ENCODE measurements at places on chromosomes 4 and X. TPM values are rescaled to one million over a fixed set of nuclear protein-coding genes. Genes with fewer than 3 reads are reported as not detected.
A peak's percentile ranks its signal among the peaks of the same experiment; 100 is the strongest.

DNA sequence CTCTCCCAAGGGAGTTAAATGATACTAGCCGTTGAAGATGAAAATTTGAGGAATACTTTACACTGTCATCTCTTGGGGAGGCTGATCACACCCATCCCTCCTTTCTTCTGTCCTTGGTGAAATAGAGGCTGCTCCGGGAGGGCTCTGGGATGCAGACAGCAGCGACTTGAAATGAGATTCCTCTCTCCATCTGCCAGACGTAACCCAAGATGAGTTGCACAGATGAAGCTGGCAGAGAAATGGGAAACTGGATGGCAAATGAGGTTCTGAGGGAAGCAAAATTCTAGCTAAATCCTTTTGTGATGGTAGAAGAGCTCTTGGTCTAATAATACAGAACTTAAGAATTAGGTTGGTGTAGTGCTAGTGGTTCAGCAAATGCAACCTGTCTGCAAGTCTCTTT, 201.4 kb downstream of the AASDH start:
- peaks cover 13% of the 10 kb centered on the region for H3K36me3 ChIP-seq
- H3K4me1 ChIP-seq = peaks cover 24% of the 10 kb centered on the region
- DNase-seq = no peak
- no peak overlapping the region for H3K4me3 ChIP-seq
- H3K27ac ChIP-seq = no peak overlapping the region
- no peaks in the 10 kb centered on the region for H3K27me3 ChIP-seq

- H3K4me3 ChIP-seq = no peak overlapping the region
- H3K36me3 ChIP-seq = no peaks in the 10 kb centered on the region
Observed at GRCh38 chrX:10945498-10945897, 165.6 kb upstream of the HCCS start.

GRCh38 chr4:81038636-81039350, 8.3 kb downstream of the BMP3 start:
- peaks cover 27% of the 10 kb centered on the region for H3K4me1 ChIP-seq
- H3K27me3 ChIP-seq = peaks cover 6% of the 10 kb centered on the region
- H3K36me3 ChIP-seq = no peaks in the 10 kb centered on the region
- no peak for DNase-seq
- H3K27ac ChIP-seq = no peak overlapping the region
- no peak overlapping the region for H3K4me3 ChIP-seq

DNA sequence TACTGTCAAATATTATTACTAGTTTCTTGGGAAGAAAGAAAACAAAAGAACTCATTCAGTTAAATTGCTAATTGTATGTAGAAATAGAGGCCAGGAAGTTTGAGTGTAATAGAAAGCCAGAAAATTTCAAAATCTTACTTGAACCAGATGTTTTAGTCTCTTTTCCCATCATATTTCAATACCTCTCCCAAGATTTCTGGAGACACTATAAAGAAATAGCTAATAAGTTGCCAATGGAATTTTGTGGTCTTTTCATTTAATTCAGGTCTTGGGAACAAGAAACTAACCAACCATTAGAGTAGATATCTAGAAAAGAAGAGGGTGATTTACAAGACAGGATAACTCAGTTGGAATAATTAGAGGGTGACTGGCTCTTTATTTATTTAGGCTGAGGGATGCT, 112.2 kb downstream of the AGTR2 start:
- no peaks in the 10 kb centered on the region for H3K27me3 ChIP-seq
- H3K4me1 ChIP-seq = peaks cover 13% of the 10 kb centered on the region
- no peaks in the 10 kb centered on the region for H3K36me3 ChIP-seq
- DNase-seq = no peak

DNA sequence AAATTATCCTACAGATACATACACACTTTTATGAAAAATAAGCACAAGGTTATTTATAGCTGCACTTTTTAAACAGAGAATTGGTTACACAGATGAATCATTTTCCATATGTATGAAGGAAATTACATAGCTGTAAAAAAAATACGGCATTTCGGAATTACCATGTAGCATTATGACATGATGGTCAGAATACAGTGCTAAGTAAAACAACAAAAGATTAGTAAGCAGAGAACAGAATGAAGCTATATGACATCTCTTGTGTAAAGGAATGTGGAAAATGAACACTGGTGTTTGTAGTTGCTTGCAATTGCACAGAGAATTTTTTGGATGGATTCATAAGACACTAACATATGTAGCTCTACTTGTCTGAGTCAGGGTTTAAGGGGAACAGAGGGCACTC, 1222.0 kb upstream of the PRKX start:
- H3K27ac ChIP-seq = no peak overlapping the region
- no peaks in the 10 kb centered on the region for H3K4me1 ChIP-seq
- H3K36me3 ChIP-seq = no peaks in the 10 kb centered on the region
- no peak for DNase-seq
- H3K27me3 ChIP-seq = no peaks in the 10 kb centered on the region

DNA sequence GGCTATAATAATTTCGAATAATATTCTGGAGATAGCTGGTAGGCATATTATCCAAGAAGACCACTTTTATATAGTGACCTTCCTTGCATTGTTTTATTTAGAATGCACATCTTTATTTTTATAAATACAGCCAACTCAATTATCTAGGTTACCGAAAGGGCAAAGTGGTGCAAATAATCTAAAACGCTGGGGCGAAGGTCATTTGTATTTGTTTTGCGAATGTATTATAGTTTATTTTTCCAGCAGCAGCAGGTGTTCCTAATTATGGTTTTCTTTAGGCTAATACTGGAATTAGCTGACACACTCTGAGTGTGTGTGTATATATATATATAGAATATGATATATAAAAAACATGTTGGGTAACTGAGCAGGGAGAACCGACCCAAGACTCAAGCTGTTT, 48.1 kb upstream of the RAP2C start:
- H3K36me3 ChIP-seq = no peaks in the 10 kb centered on the region
- no peak overlapping the region for H3K4me3 ChIP-seq
- DNase-seq = no peak
- H3K27me3 ChIP-seq = no peaks in the 10 kb centered on the region

DNA sequence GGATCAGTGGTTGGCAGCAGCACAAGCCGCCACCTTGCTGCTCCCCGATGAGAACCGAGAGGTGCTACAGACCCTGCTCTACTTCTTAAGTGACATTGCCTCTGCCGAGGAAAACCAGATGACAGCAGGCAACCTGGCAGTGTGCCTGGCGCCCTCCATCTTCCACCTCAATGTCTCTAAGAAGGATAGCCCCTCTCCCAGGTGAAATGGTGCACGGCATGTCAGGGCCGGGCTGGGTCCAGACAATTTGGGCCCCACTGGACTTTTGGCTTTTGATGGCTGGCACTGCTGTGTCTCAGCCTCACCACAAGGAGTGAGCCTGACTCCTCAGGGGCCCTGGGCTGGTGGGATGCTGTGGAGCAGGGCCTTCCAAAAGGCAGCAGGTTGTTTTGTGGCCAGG, 74.1 kb downstream of the STARD8 start:
- H3K27ac ChIP-seq = no peak overlapping the region
- 0 out of 2 replicates have a peak, but pooled peaks cover 2% of the 10 kb centered on the region for H3K36me3 ChIP-seq
- no peak for DNase-seq
- no peak overlapping the region for H3K4me3 ChIP-seq

DNA sequence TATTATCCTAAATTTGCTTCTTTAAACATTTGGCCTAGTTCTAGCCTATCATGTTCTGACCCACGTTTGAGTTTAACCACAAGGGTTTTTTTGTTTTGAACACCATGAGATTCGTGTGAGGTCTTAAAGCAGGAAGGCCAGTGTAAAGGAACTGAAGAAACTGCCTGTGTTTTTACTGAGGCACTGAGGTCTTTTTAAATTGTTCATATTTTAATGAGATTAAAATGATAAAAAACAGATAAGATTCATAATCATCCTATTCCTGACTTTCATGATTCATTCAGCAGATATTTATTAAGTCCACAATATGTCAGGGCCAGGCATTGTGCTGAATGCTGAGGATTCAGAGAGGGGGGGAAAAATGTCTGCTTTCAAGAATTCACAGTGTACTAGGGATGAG, 3.2 kb downstream of the RPS6KA3 start:
- H3K4me1 ChIP-seq = peaks cover 15% of the 10 kb centered on the region
- no peak for DNase-seq
- peaks cover 7% of the 10 kb centered on the region for H3K27me3 ChIP-seq
- H3K4me3 ChIP-seq = no peak overlapping the region
- no peak overlapping the region for H3K27ac ChIP-seq
- H3K36me3 ChIP-seq = no peaks in the 10 kb centered on the region

GRCh38 chrX:2767631-2768455, 16.0 kb downstream of the XG start:
- H3K36me3 ChIP-seq = peaks cover 2% of the 10 kb centered on the region
- H3K27me3 ChIP-seq = peaks cover 5% of the 10 kb centered on the region
- no peak overlapping the region for H3K4me3 ChIP-seq
- DNase-seq = peak; percentile 20
- H3K4me1 ChIP-seq = peaks cover 20% of the 10 kb centered on the region

DNA sequence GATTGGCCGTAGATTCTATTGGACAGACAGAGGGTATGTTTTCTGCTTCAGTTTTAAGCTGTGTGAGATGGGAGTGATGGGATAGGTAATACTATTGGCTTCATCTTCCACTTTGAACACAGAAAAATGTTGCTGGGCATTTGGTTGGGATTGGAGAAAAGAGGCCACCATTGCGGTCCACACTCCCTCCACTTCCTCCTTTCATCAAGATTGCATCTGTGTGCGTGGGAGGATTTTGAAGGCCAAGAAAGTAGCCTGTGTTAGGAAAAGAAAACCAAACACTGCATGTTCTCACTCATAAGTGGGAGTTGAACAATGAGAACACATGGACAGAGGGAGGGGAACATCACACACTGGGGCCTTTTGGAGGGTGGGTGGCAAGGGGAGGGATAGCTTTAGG, 56.4 kb downstream of the EGF start:
- H3K4me3 ChIP-seq = no peak overlapping the region
- no peaks in the 10 kb centered on the region for H3K36me3 ChIP-seq
- DNase-seq = no peak
- H3K27ac ChIP-seq = no peak overlapping the region
- H3K4me1 ChIP-seq = peaks cover 17% of the 10 kb centered on the region

DNA sequence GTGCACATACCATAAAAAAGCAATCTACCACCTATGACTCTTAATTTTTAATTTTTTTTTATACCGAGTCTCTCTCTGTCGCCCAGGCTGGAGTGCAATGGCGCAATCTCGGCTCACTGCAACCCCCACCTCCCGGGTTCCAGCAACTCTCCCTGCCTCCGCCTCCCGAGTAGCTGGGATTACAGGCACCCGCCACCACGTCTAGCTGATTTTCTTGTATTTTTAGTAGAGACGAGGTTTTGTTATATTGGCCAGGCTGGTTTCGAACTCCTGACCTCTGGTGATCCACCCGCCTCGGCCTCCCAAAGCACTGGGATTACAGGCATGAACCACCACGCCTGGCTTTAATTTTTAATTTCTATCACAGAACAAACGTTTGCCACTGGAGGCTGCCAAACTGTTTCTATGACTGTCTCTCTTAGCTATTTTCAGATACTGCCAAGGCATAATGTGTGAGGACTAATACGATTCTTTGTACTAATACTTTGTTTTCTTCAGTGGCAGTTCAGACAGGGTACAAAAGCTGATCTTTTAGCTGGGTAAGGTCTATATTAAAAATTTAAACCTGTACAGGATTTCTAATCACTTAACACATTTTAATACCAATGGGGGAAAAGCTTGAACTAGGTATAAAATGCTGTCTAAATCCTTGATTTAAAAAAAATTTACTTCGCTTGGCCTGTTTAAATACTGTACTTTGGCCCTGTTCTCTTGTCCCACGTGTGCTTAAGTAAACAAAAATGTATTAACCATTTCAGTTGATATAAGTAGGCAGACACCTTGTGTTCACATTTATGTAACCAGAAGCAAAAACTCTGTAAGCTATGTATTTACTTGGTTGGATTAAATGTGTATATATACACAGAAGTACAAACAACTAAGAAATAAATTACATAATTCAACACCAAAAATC, 2.3 kb downstream of the PGRMC2 start:
- no peak for DNase-seq
- H3K27me3 ChIP-seq = no peaks in the 10 kb centered on the region
- H3K4me3 ChIP-seq = peak overlapping the region; percentile 98
- H3K36me3 ChIP-seq = peaks cover 15% of the 10 kb centered on the region
- H3K4me1 ChIP-seq = peaks cover 40% of the 10 kb centered on the region
- peak overlapping the region; percentile 76 for H3K27ac ChIP-seq

DNA sequence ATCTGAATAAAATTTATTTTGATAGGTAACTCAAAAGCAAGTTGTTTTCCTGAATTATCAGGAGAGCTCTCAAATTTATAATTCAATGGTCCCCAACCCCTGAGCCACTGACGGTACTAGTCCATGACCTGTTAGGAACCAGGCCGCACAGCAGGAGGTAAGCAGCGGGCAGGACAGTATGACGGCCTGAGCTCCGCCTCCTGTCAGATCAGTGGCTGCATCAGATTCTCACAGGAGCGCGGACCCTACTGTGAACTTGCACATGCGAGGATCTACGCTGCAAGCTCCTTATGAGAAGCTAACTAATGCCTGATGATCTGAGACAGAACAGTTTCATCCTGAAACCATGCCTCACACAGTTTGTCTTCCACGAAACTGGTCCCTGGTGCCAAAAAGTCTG, 37.9 kb upstream of the SEC24B start:
- no peak overlapping the region for H3K4me3 ChIP-seq
- H3K27me3 ChIP-seq = no peaks in the 10 kb centered on the region
- peaks cover 17% of the 10 kb centered on the region for H3K4me1 ChIP-seq
- peak; percentile 62 for DNase-seq

GRCh38 chrX:38854305-38854704, 53.0 kb downstream of the MID1IP1 start:
- no peak for DNase-seq
- H3K4me1 ChIP-seq = peaks cover 14% of the 10 kb centered on the region
- no peaks in the 10 kb centered on the region for H3K36me3 ChIP-seq
- no peaks in the 10 kb centered on the region for H3K27me3 ChIP-seq
- H3K27ac ChIP-seq = no peak overlapping the region

DNA sequence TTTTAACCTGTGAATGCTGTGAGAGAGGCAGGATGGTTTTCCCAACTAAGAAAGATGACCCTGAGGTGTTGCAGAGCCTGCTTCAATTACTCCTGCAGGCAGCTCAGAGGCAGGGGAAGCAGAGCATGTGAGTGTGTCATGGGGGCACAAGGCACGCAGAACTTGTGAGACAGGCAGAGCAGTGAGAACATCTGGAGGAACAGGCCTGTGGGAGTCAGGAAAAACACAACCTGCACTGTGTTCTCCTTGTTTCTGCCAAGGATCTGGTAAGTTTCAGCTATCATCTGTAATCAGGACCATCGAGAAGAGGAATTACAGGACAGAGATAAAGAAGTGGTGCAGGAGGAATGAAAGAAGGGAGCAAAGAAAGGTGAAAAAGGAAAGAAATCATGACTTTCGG, 741.8 kb upstream of the INTU start:
- no peak overlapping the region for H3K4me3 ChIP-seq
- no peaks in the 10 kb centered on the region for H3K4me1 ChIP-seq
- H3K36me3 ChIP-seq = peaks cover 4% of the 10 kb centered on the region
- DNase-seq = no peak
- no peak overlapping the region for H3K27ac ChIP-seq

- no peak overlapping the region for H3K27ac ChIP-seq
- DNase-seq = no peak
- H3K4me1 ChIP-seq = no peaks in the 10 kb centered on the region
- H3K27me3 ChIP-seq = no peaks in the 10 kb centered on the region
- H3K4me3 ChIP-seq = no peak overlapping the region
Observed at GRCh38 chrX:15599461-15599860, 1.3 kb downstream of the ACE2 start.

- peak overlapping the region; percentile 46 for H3K27ac ChIP-seq
- DNase-seq = no peak
- H3K27me3 ChIP-seq = no peaks in the 10 kb centered on the region
Observed at GRCh38 chr4:118281611-118282442, 71.0 kb downstream of the PRSS12 start.

TGIF2LX gene
- total RNA-seq = not detected

LAGE3 gene
- total RNA-seq = 52.1 TPM

ANTXR2 gene
- 9.9 TPM for total RNA-seq

NUDT11 gene
- 24.3 TPM for total RNA-seq

RHOXF2 gene
- 0.07 TPM for total RNA-seq

AMOT gene
- 8.0 TPM for total RNA-seq

GNRHR gene
- not detected for total RNA-seq

CXCL11 gene
- not detected for total RNA-seq

GPC3 gene
- 32.4 TPM for total RNA-seq

TMEM129 gene
- total RNA-seq = 44.2 TPM

Data from WTC11 (cell line).